ENCODE measurements at places on chromosomes 2 and 18.

- no peak for DNase-seq
Measured at GRCh38 chr18:13369756-13370510, 151.4 kb downstream of the LDLRAD4 start.

- DNase-seq = no peak
Measured at GRCh38 chr2:43171789-43172188, 54.6 kb downstream of the ZFP36L2 start.

DNA sequence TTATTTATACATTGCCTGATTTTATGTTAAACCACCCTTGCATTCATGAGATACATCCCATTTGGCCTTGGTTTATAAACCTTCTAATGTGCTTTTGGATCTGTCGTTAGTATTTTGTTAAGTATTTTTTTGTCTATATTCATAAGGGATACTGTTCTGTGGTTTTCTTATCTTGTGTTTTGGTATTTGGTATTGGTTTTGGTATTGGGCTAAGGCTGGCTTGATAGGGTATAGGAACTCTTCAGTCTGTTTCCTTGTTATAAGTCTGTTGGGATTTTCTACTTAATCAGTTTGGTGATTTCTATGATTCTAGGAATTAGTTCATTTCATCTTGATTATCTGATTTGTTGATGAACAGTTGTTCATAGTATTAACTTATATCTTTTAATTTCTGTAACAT, 49.2 kb downstream of the RELCH start:
- DNase-seq = no peak

DNA sequence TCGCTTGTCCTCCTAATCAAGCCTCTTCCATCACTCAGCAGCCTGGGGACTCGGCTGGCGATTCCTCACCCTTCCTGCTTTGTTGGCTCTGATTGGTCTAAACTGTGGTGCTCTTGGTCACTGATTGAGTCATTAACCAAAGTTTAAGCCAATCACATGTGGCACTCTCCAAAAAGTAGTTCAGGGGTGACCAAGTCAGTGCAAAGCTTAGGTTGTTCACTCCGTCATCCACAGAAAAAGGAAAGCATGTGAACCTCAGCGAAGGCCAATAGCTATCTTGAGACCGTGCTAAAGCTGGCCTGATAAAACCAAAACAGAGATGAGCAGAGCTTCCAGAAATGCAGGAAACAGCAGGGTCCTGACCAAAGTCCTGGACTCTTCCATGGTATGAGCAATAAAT, 4.9 kb downstream of the ALPK2 start:
- no peak for DNase-seq

- no peak for DNase-seq
Measured at GRCh38 chr2:47868611-47869352, 37.5 kb downstream of the FBXO11 start.

DNA sequence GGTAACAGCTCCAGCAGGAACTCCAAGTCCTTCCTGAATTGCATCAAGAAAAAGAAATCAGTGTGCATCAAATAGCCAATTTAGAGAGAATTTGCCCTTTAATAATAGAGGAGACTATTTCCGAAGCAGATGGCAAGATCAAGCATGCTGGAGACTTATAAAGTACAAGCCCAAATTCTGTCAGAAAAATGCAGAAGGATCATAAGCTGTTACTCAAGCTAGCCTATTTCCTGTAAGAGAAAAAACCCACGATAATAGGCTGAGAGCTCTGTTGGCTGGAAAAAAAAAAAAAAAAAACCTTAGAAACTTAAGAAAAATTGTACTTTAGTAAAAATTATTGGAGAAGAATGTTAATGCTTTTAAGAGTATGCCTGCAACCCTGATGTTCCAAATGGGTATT, 24.4 kb upstream of the ITM2C start:
- DNase-seq = no peak

DNA sequence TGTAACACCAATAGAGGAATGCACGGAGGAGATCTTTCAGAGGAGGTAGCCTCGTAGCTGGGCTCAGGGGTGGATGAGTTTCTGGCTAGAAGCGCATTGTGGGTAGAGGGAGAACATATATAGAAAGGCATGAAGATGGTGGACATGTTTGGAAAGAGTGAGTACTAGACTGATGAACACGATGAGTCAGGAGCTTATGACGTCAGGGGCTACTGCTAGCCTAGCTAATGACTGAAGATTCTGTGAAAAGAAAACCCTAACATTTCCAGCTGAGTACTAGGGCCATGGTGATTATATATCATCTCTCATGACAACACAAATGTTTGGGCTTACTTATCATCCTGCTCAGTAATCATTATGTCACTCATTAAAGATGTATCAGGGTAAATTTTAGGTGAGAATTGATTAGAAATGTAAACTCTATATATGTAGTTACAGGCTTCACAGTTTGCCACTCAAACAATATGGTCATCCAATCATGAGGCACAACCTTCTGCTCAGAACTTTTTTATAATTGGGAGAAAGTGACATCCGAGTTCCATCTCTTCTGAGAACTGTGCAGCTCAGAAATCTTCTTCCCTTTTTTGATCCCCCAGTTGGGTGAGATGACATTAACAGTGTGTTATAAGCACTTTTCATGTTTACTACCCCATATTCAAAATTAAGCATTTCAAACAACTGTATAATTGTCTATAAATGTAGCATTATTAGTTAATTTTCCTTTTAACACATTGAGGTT, 22.2 kb upstream of the IL1RN start:
- no peak for DNase-seq

DNA sequence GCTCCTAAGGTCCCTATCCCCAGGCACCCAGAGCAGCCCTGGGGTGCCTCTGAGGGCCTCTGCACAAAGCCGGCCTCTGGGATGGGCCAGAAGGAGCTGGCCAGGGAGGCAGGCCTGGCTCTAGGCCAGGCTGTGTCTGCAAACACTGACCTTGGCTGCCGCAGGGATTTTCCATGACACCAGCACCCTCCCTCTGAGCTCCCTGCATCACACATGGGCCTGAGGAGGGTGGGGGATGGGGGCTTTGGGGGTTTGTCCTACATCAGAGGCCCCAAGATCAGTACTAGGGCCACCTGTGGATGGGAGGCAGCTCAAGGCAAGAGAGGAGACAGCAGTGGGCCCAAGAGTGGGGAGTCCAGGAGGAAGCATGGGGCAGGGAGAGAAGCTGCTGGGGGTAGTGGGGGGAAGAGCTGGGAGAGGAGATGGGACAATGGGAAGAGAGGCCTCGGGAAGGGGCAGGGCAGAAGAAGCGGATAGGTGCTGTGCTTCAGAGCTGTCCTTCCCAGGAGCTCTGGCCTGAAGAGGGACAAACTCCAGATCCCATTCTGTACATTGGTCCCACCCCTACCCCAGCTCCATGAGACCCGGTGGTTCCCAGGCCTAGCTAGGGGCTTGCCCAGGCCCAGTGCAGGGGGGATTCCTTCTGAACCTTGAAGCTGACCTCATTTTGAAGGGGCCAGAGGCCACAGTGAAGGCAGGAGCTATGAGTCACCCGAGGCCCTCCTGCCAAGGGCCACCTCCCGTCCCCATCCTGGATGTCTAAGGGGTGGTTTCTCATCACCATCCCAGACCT, 28.0 kb downstream of the KCNK3 start:
- no peak for DNase-seq

DNA sequence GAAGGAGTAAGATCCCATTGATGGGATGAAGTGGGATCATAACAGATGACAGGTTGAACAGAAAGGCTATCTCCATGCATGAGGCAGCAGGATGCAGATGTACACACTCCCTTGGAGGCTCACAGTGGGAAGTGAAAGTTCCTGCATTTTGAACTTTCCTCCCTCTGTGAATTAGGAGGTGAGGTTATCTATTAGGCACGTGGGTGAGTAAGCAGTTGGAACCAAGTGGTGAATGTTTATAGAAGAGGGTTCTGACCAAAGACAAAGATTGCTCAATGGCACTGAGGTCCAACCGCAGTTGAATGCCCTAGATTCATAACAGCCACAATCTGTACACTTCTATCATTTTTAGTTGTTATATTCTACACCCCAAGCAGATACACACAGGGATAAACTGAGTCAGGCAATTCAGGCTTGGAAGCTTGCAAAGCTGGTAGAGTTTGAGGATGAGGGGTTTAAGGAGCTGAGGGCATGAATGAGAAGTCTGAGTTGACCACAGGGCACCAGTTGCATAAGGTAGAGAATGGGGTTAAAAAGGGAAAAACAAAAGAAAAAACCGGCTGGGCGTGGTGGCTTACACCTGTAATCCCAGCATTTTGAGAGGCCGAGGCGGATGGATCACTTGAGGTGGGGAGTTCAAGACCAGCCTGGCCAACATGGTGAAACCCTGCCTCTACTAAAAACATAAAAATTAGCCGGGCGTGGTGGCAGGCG, 7.1 kb upstream of the KCMF1 start:
- no peak for DNase-seq

GRCh38 chr2:22076454-22076853, 952.7 kb downstream of the TDRD15 start:
- DNase-seq = no peak
